RCC 7860 (cell line): ENCODE measurements at places on chromosomes 13 and 19.

DNA sequence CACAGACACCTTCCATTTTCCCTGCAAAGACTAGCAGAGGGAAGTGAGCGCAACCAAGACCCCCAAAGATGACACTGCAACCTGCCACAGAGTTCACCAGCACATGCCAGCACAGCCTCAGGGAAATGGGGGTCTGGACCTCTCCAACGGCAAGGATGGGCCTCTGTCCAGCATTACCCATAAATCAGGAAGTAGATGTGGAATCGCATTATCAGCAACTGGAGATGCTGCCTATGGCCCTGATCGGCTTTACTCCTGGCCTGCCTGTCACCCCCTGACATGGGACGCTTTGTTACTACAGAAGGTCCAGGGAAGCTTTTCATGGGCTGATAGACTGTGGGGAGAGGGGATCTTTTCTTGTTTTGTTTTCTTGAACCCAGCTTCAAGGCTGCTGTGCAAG is 41.4 kb upstream of the POU2F2 start:
- no peak for DNase-seq

- peak; percentile 49 for DNase-seq
Measured at GRCh38 chr13:20703780-20704458, 420 bp downstream of the IL17D start.

GRCh38 chr19:2289714-2290435 is 7.9 kb upstream of the PEAK3 start:
- DNase-seq, result no peak

- DNase-seq, result peak; percentile 40
Measured at GRCh38 chr19:17235300-17235970, 9.4 kb downstream of the OCEL1 start.

- no peak for DNase-seq
Measured at GRCh38 chr13:25882466-25883357, 169.1 kb downstream of the SHISA2 start.

DNA sequence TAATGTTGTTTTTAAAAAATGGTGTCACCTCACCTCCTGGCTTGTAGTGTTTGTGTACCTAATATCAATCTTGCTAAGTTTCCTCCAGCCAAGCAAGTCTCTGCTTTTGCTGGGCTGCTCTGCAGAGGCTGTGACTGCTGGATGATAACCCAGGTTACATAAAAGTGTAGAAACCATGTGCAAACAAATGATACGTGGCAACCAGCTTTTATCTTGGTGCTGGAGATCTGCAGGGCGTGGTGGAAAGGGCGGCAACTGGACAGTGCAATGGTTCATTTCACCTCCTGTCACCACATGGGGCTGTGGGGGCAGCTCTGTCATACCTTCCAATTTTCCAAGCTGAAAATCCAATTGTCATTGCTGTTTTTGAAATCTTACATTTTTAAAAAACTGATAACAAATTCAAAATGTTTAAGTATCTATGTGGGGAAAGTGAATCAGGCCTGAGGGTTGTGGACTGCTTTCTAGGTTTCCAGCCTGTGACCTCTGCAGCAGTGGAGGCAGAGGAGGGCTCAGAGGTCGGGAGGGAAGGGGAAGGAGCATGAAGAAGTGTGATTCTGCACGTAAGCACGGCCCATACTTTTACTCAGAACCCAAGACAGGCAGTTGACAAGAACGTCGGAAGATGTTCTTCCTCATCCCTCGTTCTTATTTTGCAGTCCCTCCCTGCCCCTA is 9.7 kb downstream of the GPR42 start:
- DNase-seq, result no peak

- no peak for DNase-seq
Measured at GRCh38 chr19:14840206-14840605, 5.2 kb upstream of the OR7A5 start.

GRCh38 chr13:82879921-82880320 is 1002.4 kb downstream of the SLITRK1 start:
- no peak for DNase-seq

DNA sequence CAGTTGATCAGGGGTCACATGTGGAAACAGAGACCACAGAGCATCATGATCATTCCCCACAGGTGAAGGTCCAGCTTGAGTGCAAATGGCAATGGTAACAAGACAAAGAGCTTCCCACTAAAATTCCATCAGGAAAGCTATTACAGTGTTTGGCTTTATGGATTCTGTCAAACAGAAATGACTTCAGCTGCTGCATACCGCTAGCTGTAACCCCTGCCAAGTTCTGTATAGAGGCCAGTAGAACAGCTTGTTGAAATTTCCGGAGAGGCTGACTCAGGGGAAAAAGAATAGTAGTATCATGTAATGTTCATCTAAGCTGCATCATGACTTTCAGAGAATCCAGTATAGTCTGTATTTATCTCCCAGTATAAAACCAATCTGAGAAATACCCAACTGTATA is 1704.7 kb downstream of the SLITRK5 start:
- DNase-seq, result no peak

DNA sequence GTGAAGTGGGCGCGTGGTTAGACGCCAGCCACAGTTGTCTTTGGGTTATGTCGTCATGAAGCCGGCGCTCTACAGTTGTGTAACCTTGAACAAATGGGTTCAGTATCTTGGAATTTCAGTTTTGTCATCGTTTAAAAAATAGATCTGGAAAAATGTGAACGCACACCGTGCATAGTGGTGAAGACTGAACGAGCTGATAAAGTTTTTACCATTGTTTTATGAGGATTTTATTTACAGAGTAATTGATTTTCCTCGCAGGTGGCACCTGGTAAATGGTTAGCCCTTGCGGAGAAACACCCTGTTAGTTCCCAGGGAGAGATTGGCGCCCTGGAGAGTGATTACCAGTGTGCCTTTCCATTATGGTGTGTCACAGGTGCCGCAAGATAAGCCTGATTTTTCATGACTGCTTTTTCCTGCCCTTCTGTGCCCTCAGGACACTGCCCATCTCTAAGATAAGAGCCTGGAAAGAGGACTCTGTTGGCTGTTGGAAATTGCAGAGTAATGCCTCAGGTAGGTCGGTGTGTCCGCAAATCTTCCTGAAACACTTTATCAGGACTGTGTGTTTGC is 577 bp downstream of the ZNF181 start:
- DNase-seq, result no peak

DNA sequence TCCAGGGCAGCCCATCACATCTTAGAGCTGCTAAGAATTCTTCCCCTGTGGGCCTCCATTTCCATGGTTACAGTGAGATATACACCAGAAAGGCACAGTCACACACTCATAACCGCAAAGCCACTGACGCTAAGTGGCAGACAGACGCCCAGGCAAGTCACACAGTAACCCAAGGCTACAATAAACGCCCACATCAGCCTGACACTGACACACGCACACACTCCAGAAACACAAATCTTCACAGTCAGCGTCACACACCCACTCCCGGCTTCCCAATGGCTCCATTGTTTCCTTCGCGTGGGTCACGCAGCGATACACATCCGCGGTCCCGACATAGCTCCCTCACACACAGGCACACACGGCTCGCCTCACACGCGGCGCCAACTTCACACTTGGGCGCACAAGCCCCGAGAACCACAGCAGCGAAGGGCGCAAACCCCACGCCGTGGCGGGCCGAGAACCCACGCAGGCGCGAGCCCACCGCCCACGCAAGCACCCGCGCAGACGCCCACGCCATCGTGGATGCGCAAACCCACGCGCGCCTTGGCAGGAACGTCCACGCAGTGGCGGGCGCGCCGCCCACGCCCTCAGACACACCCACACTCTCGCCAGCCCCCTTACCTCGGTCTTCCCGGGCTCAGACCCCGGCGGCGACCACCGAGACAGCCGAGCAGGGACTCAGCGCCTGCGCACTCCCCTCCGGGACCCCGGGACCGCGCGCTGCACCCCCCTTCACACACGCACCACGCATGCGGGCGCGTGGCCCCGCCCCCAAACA is at the start of gene ZNF667:
TSS of gene ZNF667 (minus strand) at position 695 of the 778 bp plus-strand sequence. CDS start 14,975 bp downstream, outside the sequence.
- DNase-seq, result peak; percentile 82

DNA sequence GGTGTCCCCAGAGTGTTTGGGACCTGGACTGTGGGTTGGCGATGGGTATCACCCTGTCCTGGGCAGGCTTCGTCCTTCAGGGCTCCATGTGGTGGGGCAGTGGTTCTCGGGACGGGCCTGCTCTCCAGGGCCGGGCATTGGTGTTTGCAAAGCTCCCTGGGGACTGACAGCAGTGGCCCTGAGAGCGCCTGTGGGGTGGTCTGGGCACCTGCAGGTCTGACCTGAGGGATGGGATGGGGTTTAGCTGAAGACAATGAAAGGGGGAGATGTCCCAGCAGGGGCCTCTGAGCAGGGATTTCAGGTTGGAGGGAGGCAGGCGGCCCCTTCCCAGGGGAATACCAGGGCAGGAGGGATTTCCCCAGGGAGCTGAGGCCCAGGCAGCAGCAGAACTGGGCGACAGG is 68.3 kb upstream of the MCF2L start:
- DNase-seq, result no peak

- DNase-seq, result no peak
Measured at GRCh38 chr19:45245826-45246225, 619 bp upstream of the EXOC3L2 start.

GRCh38 chr19:11063434-11063833 is 25.8 kb upstream of the LDLR start:
- DNase-seq, result no peak

DNA sequence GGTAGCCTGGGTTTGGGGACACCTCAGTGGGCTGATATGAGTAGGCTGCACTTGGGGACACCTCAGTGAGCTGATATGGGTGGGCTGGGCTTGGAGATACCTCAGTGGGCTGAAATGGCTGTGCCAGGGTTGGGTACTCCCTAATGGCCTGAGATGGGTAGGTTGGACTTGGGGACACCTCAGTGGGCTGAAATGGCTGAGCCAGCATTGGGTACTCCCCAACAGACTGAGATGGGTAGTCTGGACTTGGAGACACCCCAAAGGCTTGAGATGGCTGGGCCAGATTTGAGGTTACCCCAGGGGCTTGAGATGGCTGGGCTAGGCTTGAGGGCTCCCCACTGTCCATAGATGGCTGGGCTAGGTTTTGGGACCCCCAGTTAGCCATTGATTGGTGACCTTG is 12.1 kb downstream of the IQCN start:
- no peak for DNase-seq

DNA sequence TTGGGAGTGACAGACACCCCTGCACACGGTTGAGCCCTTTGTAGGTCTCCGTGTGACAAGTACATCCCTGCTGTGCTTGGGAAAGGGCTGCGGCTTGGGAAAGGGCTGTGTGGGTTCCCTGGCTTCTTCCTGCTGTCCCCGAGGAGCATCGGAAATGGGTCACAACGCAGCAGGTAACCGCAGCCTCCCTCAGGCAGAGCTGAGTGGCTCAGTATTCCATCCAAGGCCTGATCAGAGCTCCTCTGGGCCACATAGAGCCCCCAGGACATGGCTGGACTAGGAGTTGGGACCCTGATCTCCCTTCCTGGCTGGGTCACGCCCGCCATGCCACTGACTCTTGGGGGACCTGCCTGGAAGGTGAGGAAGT is 16.3 kb downstream of the TECR start:
- no peak for DNase-seq

DNA sequence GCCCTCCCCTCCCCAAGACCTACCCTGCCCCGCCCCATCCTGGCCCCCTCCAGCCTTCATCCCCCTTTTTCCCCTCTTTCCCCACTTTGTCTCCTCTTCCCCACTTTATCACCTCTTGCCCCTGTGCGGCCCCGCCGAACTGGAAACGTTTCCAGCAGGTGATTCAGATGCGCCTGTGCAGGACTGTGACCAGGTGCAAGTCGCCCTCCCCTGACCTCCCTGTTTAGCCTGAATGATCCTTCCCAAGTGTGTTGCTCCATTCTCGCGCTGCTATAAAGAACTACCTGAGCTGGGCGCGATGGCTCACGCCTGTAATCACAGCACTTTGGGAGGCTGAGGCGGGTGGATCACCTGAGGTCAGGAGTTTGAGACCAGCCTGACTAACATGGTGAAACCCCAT is 25.9 kb downstream of the ZNF791 start:
- no peak for DNase-seq

- no peak for DNase-seq
Measured at GRCh38 chr19:35115177-35115951, at the start of gene FXYD3. Gene FXYD3 (plus strand): TSS chr19:35115823. CDS start chr19:35119377, 3,554 bp downstream.

GRCh38 chr13:113152984-113153809 is 5.3 kb upstream of the PROZ start:
- DNase-seq, result no peak

GRCh38 chr13:100728201-100728600 is 53.6 kb upstream of the TMTC4 start:
- DNase-seq, result no peak

- DNase-seq, result no peak
Measured at GRCh38 chr13:46295491-46296114, 83.9 kb downstream of the LRRC63 start.

GRCh38 chr13:100297413-100297812 is 208.5 kb downstream of the PCCA start:
- DNase-seq, result no peak

DNA sequence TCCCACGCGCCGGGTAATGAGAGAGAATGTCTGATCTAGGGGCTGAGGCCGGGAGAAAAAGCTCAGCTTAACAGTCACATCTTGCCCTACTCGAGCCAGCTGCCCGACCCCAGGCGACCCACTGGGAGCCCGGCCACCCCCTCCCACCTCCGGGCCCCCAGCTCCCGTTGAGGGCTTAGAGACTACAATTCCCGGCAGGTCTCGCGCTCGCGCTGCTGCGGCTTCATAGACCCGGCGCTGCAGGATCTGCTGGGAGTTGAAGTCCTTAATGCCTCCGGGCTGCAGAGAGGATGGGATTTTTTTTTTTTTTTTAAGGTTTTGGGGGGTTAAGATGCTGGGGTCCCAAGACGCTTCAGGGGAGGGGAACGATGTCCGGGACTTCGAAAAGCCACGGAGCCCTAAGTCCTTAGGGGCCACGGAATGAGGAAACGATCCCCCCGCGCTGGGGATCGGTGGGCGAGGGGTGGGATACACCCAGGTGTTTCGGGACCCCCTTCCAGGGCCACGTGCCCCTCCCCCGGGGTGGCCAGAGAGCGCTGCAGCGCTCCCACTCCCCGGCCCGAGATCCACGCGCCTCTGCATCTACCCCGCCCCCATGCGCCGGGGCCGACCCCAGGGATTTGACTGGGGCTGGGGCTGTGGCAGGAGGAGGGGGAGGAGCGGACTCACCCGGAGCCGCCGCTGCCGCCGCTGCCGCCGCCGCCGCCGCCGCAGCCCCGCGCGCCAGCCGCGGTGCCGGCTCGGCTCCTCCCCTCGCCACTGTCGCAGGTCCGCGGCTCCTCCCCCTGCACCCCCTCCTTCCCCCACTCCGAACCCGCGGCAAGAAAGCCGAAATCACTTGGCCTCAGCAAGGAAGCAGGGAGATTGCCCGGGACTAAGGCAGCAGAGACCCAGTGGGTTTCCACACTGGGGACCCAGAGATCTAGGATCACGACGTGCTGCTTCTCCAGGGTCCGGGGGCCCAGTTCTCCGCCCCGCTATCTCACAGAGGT is at the start of gene SYT3:
TSS of gene SYT3 (minus strand) at position 761 of the 992 bp plus-strand sequence. CDS start 2,470 bp downstream, outside the sequence.
- no peak for DNase-seq

DNA sequence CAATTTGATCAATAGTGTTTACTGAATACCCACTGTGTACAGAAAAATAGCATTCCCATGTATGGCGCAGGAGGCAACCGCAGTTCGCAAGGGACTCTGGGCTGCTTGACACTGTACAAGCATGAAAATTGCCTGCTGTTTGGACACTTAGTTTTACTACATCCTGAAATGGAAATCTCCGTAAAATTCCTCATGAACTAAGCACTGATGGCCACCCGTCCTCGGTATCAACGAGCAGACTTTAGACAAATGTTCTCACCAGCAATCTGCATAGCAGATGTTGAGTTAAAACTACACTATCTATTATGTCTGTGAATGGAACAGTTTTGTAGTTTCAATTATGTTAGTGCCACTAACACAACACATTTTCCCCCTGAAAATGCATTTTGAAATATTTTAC is 294.7 kb downstream of the DCLK1 start:
- no peak for DNase-seq

GRCh38 chr19:56079609-56080008 is 41.5 kb downstream of the ZNF787 start:
- DNase-seq, result no peak

- no peak for DNase-seq
Measured at GRCh38 chr13:19767966-19768365, 14.8 kb downstream of the PSPC1 start.
